ENCODE measurements at places on chromosomes 5 and 9. TPM values are rescaled to one million over a fixed set of nuclear protein-coding genes. Genes with fewer than 3 reads are reported as not detected.

GRCh38 chr9:73906671-73907070 is 590.5 kb upstream of the RORB start:
- H3K36me3 ChIP-seq, result no peaks in the 10 kb centered on the region
- no peaks in the 10 kb centered on the region for H3K4me1 ChIP-seq
- H3K27ac ChIP-seq, result no peak overlapping the region
- no peaks in the 10 kb centered on the region for H3K27me3 ChIP-seq

The PTPRD gene
- 0.04 TPM for total RNA-seq

The GLIPR2 gene
- 17.5 TPM for total RNA-seq

- H3K4me3 ChIP-seq, result no peak overlapping the region
- peaks cover 19% of the 10 kb centered on the region for H3K4me1 ChIP-seq
- no peak for DNase-seq
- no peaks in the 10 kb centered on the region for H3K27me3 ChIP-seq
These were observed 45.3 kb downstream of the RAPGEF6 start for GRCh38 chr5:131589510-131590348.

DNA sequence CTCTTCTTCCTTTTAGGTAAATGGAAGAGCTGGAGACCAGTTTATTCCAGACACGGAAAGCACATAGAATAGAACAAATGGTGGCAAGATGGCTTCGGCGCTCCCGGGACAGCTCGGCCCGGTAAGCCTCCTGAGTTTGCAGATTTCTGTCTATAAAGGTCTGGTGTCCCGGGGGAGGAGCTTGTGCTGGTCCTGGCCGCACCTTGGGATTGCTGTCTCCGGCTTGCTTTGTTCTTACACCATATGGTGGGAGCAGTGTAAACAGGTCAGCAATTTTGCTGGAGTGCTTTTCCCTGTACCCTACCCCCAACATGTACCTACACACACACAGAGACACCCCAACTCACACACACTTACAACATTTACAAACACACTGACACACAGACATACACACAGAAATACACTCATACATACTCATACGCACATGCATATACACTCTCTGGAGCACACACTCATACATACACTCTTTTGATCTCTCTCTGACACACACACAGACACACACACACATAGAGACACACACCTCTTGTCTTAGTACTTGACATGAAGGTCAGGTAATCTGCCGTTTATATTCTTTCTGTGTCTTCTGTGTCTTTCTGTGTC is 42.0 kb downstream of the FRMPD1 start:
- no peaks in the 10 kb centered on the region for H3K27me3 ChIP-seq
- no peaks in the 10 kb centered on the region for H3K36me3 ChIP-seq
- H3K4me1 ChIP-seq, result no peaks in the 10 kb centered on the region
- DNase-seq, result no peak
- H3K4me3 ChIP-seq, result no peak overlapping the region

- no peaks in the 10 kb centered on the region for H3K36me3 ChIP-seq
- H3K27me3 ChIP-seq, result no peaks in the 10 kb centered on the region
- no peak overlapping the region for H3K27ac ChIP-seq
These were observed 5.1 kb upstream of the PTBP3 start for GRCh38 chr9:112338561-112338960.

DNA sequence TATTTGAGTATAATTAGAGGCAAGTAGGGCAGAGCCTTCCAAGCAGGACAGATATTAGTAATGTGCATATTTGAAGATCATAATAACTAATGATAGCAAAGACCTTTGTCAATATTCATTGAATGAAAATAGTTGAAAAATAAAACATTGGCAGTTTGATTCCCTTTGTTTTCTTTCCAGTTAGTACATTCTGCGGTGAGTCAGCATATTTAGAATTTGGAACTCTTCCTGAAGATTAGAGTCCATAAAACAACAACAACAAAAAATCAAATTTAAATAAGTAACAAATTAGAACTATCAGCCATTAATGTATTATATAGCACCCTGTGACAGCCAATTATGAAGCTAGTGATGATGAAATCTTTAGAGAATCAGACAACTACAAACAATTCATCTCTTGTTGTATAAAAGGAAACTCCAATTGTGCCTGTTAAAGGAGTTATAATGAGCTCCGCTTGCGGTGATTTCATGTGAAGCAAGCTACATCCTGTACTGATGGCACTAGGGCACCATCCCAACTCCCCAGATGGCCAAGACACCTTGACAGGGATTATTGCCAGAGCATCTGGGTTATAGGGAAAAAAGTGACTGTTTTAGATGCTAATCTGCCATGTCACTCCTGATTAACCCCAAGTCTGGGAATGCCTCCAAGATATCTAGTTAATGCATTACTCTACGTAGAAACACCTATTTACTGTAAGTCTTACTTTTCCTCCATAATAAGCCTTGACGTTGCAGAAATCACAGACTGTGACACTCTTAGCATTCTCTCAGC is 6.8 kb downstream of the IFNA8 start:
- no peak overlapping the region for H3K27ac ChIP-seq
- H3K27me3 ChIP-seq, result no peaks in the 10 kb centered on the region
- no peak overlapping the region for H3K4me3 ChIP-seq
- no peaks in the 10 kb centered on the region for H3K36me3 ChIP-seq
- DNase-seq, result no peak
- H3K4me1 ChIP-seq, result no peaks in the 10 kb centered on the region

GRCh38 chr5:1222147-1222546 is 3.0 kb upstream of the SLC6A18 start:
- no peaks in the 10 kb centered on the region for H3K4me1 ChIP-seq
- DNase-seq, result no peak
- H3K27ac ChIP-seq, result no peak overlapping the region
- no peaks in the 10 kb centered on the region for H3K27me3 ChIP-seq

GRCh38 chr9:92680166-92681119 is 10.5 kb upstream of the IPPK start:
- DNase-seq, result no peak
- no peaks in the 10 kb centered on the region for H3K36me3 ChIP-seq
- no peak overlapping the region for H3K4me3 ChIP-seq
- H3K27ac ChIP-seq, result no peak overlapping the region
- H3K27me3 ChIP-seq, result no peaks in the 10 kb centered on the region

GRCh38 chr9:94065535-94065961 is 18.7 kb upstream of the PTPDC1 start:
- H3K4me3 ChIP-seq, result no peak overlapping the region
- H3K27me3 ChIP-seq, result no peaks in the 10 kb centered on the region
- no peaks in the 10 kb centered on the region for H3K36me3 ChIP-seq
- DNase-seq, result peak; percentile 58

GRCh38 chr5:43425983-43426382 is 13.8 kb upstream of the CCL28 start:
- no peaks in the 10 kb centered on the region for H3K36me3 ChIP-seq
- no peak for DNase-seq
- no peaks in the 10 kb centered on the region for H3K4me1 ChIP-seq
- H3K4me3 ChIP-seq, result no peak overlapping the region

The FCN2 gene
- not detected for total RNA-seq

- H3K4me1 ChIP-seq, result no peaks in the 10 kb centered on the region
- H3K27ac ChIP-seq, result peak overlapping the region; percentile 65
- no peak overlapping the region for H3K4me3 ChIP-seq
These were observed 24.6 kb downstream of the GFI1B start for GRCh38 chr9:133003071-133003461.

The PLAC8L1 gene
- total RNA-seq, result 0.96 TPM

GRCh38 chr5:153504726-153505125 is 14.3 kb downstream of the GRIA1 start:
- H3K4me3 ChIP-seq, result no peak overlapping the region
- no peaks in the 10 kb centered on the region for H3K36me3 ChIP-seq
- no peak overlapping the region for H3K27ac ChIP-seq
- H3K4me1 ChIP-seq, result no peaks in the 10 kb centered on the region

- DNase-seq, result no peak
- H3K4me3 ChIP-seq, result no peak overlapping the region
- no peaks in the 10 kb centered on the region for H3K36me3 ChIP-seq
- H3K27me3 ChIP-seq, result no peaks in the 10 kb centered on the region
These were observed 180.3 kb upstream of the NFIL3 start for GRCh38 chr9:91603932-91604331.

DNA sequence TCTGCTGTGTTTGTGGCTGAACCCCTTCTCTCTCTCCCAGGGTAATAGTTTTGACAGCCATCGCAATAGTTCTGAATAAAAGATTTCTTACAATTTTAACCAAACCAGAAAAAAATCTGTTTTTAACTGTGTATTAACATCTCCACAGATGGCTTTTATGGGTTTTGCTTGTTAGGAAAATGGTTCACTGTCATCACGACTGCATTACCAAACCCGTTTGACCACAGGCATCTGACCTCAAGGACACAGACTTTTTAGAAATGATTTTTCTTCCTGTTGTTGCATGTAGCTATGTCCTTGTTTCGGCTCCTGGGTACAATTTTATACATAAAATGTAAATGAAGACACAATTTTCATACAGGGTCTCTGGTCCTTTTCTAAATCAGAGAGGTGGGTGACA is 316.1 kb downstream of the IRX1 start:
- no peak overlapping the region for H3K27ac ChIP-seq
- H3K4me3 ChIP-seq, result no peak overlapping the region
- no peak for DNase-seq
- no peaks in the 10 kb centered on the region for H3K27me3 ChIP-seq

The TMEM232 gene
- 0.38 TPM for total RNA-seq

DNA sequence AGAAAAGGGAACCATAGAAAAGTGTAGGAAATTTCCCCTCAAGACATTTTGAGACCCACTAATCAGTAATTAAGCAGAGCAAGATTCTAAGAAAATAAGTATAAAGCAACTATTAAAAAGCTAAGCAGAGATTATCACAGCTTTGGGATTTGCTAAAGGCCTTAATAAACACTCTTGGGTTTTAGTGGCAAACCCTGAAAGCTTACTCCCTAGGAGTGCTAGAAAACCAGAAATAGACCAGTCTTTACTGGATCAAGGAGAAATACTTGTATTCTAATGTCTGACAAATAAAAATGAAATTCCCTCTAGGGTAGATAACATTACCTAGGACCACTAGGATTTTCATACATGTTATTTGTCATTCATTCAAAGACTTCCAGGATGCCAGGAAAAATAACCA is 510.8 kb downstream of the SPATA31D1 start:
- DNase-seq, result no peak
- H3K36me3 ChIP-seq, result no peaks in the 10 kb centered on the region
- H3K27me3 ChIP-seq, result no peaks in the 10 kb centered on the region
- H3K4me3 ChIP-seq, result no peak overlapping the region
- no peak overlapping the region for H3K27ac ChIP-seq
- no peaks in the 10 kb centered on the region for H3K4me1 ChIP-seq

DNA sequence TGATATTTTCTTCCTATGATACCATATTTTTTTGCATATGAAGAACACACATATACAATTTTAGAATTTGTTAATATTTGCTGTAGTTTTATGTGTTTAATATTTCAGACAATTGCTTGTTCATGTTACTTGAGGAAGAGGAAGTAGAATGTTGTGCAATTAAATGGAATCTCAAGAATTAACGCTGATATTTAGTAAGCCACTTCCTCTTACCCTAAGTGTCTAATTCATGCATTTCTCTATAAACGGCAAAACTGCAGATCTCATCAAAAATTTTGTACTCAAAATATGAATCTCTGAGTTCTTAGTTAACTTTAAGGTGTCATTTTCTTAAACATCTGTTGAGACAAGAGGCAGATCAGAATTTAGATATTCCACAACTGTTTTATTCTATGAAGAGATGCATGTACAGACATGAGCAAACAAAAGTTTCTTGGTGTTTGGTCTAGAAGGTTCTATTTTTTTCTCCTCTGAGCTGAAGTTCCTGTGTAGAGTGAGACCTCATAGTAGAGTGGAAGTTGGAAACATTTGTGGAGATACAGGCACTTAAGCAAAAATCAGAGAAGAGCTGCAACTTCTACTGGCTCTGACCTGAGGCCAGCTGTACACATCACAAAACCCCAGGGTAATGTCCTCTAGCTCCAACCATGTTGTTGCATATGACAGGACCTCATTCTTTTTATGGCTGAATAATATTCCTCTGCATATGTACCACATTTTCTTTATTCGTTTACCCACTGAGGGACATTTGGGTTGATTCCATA is 16.6 kb upstream of the TGFBI start:
- H3K27me3 ChIP-seq, result no peaks in the 10 kb centered on the region
- H3K36me3 ChIP-seq, result no peaks in the 10 kb centered on the region
- H3K4me1 ChIP-seq, result no peaks in the 10 kb centered on the region
- DNase-seq, result no peak

The FAF2 gene
- total RNA-seq, result 45.2 TPM

The PRUNE2 gene
- 0.48 TPM for total RNA-seq

DNA sequence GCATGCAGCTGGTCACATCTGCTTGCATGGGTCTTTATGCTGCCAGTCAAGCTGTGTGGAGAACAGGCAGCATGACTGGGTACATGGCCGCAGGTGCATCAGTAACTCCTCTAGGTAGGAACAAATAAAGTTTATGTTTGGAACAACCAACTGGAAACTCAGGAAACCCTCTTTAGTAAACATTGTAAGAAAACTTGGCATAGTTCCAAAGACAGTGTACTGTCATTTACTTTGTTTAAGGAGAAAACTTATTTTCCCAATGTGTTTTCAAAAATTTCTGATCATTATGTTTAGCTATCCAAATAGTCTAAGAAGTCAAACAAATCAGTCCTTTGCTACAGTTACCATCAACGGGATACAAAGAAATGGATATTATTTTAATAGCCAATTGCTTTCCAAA is 386.0 kb downstream of the CHSY3 start:
- no peak overlapping the region for H3K4me3 ChIP-seq
- no peak for DNase-seq
- no peaks in the 10 kb centered on the region for H3K4me1 ChIP-seq
- no peaks in the 10 kb centered on the region for H3K27me3 ChIP-seq
- no peak overlapping the region for H3K27ac ChIP-seq
